ENCODE measurements at places on chromosomes 2 and 18.

GRCh38 chr2:2950403-2950952, 427.1 kb downstream of the EIPR1 start:
- no peak for DNase-seq

- no peak for DNase-seq
Measured at GRCh38 chr2:137287913-137288639, 522.7 kb downstream of the THSD7B start.

GRCh38 chr2:162063899-162064298, 10.1 kb downstream of the DPP4 start:
- no peak for DNase-seq

DNA sequence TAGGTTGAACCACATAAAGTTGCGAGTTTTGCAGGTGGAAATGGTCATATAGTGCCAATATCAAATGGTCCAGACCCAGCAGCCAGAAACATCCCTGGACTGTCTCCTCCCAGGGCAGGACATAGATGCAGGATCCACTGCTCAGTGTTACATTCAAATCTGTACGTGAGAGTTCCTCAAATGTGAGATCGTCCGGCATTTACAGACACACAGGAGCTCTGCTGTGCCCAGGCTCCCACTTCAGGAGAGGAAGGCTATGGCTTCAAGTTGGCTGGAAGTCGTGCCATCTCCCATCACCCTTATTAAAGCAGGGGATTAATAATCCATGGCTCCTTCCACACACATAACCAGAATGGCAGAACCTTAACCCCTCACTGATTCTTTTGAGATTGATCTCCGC, 688.2 kb upstream of the HS6ST1 start:
- DNase-seq = no peak

DNA sequence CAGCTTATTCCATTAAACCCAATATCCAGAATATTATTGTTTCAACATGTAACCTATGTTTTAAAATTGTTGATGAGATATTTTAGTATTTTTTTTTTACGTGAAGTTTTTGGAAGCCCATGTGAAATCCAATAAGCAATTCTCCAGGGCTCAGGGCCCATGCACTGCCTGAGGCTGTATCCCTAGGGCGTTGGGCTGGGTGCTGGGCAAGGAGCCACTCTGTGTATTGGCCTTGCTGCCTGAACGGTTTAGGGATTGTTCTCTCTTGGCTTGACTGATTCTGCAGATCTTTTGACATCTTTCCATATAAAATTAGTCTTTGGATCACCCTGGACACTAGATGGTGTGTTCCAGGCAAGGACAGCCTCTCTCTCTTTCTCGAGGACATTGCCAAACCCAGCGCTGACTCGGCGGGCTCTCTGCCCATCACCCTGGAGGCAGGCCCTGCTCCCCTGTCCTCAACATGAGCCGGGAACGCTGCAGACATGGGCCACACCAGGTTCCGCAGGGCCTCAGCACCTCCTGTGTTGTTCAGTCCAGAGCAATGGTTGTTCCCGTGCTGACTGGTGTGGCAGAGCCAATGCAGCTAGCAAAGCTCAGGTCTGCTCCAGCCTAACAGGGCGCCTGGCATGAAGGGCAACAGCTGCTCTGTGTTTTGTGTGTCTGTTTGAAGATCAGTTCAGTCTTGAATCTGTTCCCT, 163.0 kb downstream of the SEPTIN10 start:
- DNase-seq = no peak

DNA sequence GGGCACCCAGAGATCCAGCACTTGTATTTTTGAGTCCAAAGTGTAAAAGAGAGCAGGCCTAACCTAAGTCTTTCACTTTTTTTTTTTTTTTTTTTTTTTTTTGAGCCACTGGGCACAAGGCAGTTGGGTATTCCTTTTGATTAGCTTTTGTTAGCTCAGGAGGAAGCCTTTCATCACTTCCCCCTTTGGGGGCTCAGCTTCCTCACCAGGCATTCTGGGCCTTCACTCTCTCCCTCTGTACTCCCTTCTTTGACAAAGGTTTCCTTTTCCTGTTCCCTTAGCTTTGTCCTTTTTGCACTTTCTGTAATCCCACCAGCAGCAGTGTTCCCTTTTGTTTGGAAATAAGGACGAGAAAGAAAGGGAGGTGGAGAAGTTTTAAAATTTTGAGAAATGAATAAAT, 88.2 kb downstream of the PKP4 start:
- no peak for DNase-seq

Measured in right atrium auricular region (tissue), 2 donors.